A172 (cell line): ENCODE measurements at places on chromosomes 13 and 19. TPM values are rescaled to one million over a fixed set of nuclear protein-coding genes. Genes with fewer than 3 reads are reported as not detected.

Gene OVOL3
- not detected in 2 replicates for total RNA-seq

Gene ATP4B
- total RNA-seq = not detected in 2 replicates

Gene KLK1
- total RNA-seq = not detected in 2 replicates

Gene DCT
- total RNA-seq = not detected in 2 replicates

Gene APOE
- 0.14 and 0.86 TPM in 2 replicates for total RNA-seq

Gene CYP2S1
- 1.4 and 9.2 TPM in 2 replicates for total RNA-seq

Gene ZNF850
- 6.1 and 8.4 TPM in 2 replicates for total RNA-seq

Gene ZNF132
- 0.03 and 0.19 TPM in 2 replicates for total RNA-seq

Gene NPAS1
- 0.22 TPM in 1 of 2 replicates, not detected in the other for total RNA-seq

Gene GJB2
- total RNA-seq = 0.45 and 0.65 TPM in 2 replicates

Gene DIRAS1
- total RNA-seq = 14.9 and 18.3 TPM in 2 replicates

Gene SBK2
- 0.38 TPM in 1 of 2 replicates, not detected in the other for total RNA-seq

Gene COL5A3
- 0.02 and 0.22 TPM in 2 replicates for total RNA-seq

Gene HSD17B14
- 9.9 and 14.6 TPM in 2 replicates for total RNA-seq

Gene OR7C2
- not detected in 2 replicates for total RNA-seq

Gene KIR2DL1
- total RNA-seq = not detected in 2 replicates

Gene TRIP10
- total RNA-seq = 56.2 and 58.3 TPM in 2 replicates

Gene ZNF763
- 1.1 TPM in 1 of 2 replicates, not detected in the other for total RNA-seq

Gene ANGPTL4
- not detected in 2 replicates for total RNA-seq

Gene FGF22
- total RNA-seq = 0.17 TPM in 1 of 2 replicates, not detected in the other

Gene HIPK4
- 0.38 TPM in 1 of 2 replicates, not detected in the other for total RNA-seq

Gene CCDC70
- not detected in 2 replicates for total RNA-seq

Gene N4BP2L1
- 1.5 and 2.2 TPM in 2 replicates for total RNA-seq

Gene TTC9B
- total RNA-seq = 0.29 TPM in 1 of 2 replicates, not detected in the other

Gene GGN
- total RNA-seq = 0.19 and 2.3 TPM in 2 replicates

Gene PRKCG
- total RNA-seq = 2.2 TPM in 1 of 2 replicates, not detected in the other

Gene RYR1
- 0.07 TPM in 1 of 2 replicates, not detected in the other for total RNA-seq

Gene IL12RB1
- total RNA-seq = 0.93 TPM in 1 of 2 replicates, not detected in the other

Gene CYP4F8
- total RNA-seq = not detected in 2 replicates

Gene SHD
- 0.24 and 0.53 TPM in 2 replicates for total RNA-seq

Gene CYP4F2
- total RNA-seq = 2.2 TPM in 1 of 2 replicates, not detected in the other

Gene NTF4
- not detected in 2 replicates for total RNA-seq

Gene C1QTNF9
- not detected in 2 replicates for total RNA-seq

Gene SLC25A30
- total RNA-seq = 3.1 and 5.0 TPM in 2 replicates

Gene SIGLEC10
- total RNA-seq = not detected in 2 replicates

Gene ZNF570
- total RNA-seq = 0.12 TPM in 1 of 2 replicates, not detected in the other

Gene FAM83E
- 0.07 TPM in 1 of 2 replicates, not detected in the other for total RNA-seq

Gene ATP8A2
- total RNA-seq = 1.1 and 1.2 TPM in 2 replicates

Gene KLK8
- not detected in 2 replicates for total RNA-seq

Gene CABP5
- not detected in 2 replicates for total RNA-seq

Gene ZNF99
- total RNA-seq = not detected in 2 replicates

Gene PCDH20
- total RNA-seq = not detected in 2 replicates

Gene WDR88
- not detected in 2 replicates for total RNA-seq

Gene C13orf42
- total RNA-seq = not detected in 2 replicates

Gene ZNF528
- total RNA-seq = 0.43 and 8.6 TPM in 2 replicates

Gene EHD2
- 24.0 and 28.6 TPM in 2 replicates for total RNA-seq
